Breast epithelium (tissue), 4 donors: ENCODE measurements at places on chromosomes 11 and 22.

DNA sequence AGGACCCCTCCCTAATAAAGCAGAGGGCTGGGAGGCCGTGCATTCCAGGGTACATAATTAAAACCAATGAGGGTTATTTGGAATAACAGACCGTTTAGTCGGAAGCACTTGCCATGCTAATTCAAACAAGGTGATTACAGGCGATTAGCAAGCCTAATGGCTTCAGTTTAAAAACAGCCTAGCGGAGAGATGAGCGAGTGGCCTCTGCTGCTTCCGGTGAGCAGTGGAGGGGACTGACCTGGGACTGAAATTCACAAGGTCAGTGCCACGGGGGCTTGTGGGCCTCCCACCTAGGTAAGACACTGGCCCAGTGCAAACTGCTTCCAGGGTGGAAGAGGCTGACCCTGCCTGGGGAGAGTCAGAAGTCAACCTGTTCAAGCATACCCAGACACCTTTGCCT, 56.8 kb upstream of the ALX4 start:
- H3K4me1 ChIP-seq: no peaks in the 10 kb centered on the region
- no peak overlapping the region for H3K4me3 ChIP-seq
- no peaks in the 10 kb centered on the region for H3K27me3 ChIP-seq
- H3K27ac ChIP-seq: no peak overlapping the region

- H3K36me3 ChIP-seq: no peaks in the 10 kb centered on the region
- no peaks in the 10 kb centered on the region for H3K4me1 ChIP-seq
- no peak for DNase-seq
- H3K27ac ChIP-seq: no peak overlapping the region
- H3K27me3 ChIP-seq: no peaks in the 10 kb centered on the region
- no peak overlapping the region for H3K4me3 ChIP-seq
Measured at GRCh38 chr11:6129011-6129410, 21.5 kb downstream of the OR56B4 start.

GRCh38 chr11:115657586-115657985, 153.4 kb upstream of the CADM1 start:
- H3K4me3 ChIP-seq: no peak overlapping the region
- no peaks in the 10 kb centered on the region for H3K27me3 ChIP-seq
- DNase-seq: no peak
- no peak overlapping the region for H3K27ac ChIP-seq
- no peaks in the 10 kb centered on the region for H3K36me3 ChIP-seq
- H3K4me1 ChIP-seq: no peaks in the 10 kb centered on the region

DNA sequence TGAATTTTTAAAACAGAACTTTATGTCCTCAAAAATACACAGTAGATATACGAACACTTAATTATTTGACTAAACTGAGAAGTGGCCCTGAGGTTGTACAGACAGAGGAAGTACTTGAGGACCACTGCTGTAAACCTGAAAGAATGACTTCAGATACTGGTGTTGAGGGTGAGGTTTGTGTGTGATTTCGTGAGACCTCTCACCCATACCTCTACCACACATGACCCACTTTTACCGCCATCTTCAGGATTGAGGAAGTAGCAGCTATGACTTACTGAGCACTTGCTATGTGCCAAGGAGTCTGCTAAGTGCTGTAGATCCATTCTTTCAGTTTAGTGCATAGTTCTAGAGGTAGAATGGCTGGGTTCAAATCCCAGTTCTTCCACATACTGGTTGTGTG, 21.9 kb downstream of the MMP13 start:
- H3K27ac ChIP-seq: no peak overlapping the region
- no peaks in the 10 kb centered on the region for H3K4me1 ChIP-seq
- H3K27me3 ChIP-seq: no peaks in the 10 kb centered on the region
- DNase-seq: no peak
- no peak overlapping the region for H3K4me3 ChIP-seq

- DNase-seq: no peak
- H3K27me3 ChIP-seq: no peaks in the 10 kb centered on the region
- no peak overlapping the region for H3K4me3 ChIP-seq
- no peaks in the 10 kb centered on the region for H3K4me1 ChIP-seq
Measured at GRCh38 chr22:17536269-17536668, 27.0 kb upstream of the SLC25A18 start.

- H3K27me3 ChIP-seq: no peaks in the 10 kb centered on the region
- H3K4me1 ChIP-seq: no peaks in the 10 kb centered on the region
Measured at GRCh38 chr22:26828311-26828710, 170.9 kb downstream of the MIAT start.
